ENCODE measurements at places on chromosomes 3 and 15. TPM values are rescaled to one million over a fixed set of nuclear protein-coding genes. Genes with fewer than 3 reads are reported as not detected.

The MEF2A gene
- 68.0 TPM for total RNA-seq

The APOD gene
- 362 TPM for total RNA-seq

The FBXW12 gene
- total RNA-seq, result not detected

DNA sequence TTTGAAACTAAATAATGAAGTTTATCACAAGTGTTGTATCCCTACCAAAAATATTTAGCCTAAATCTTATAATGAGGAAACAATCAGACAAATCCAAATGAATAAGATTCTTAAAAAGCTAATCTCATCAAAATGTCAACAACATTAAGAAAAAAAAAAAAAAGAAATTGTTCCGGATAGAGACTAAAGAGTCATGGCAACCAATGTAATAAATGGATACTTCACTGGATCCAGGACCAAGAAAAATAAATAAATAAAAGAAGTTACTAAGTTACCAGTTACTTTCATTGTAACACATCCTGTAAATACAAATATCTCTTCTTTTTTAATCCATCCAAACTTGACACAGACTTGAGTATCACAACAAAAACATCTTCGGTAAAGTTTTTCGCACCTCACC, 607 bp downstream of the MRPL47 start:
- DNase-seq, result no peak

- no peak for DNase-seq
Observed at GRCh38 chr15:73858062-73858461, 15.3 kb upstream of the TBC1D21 start.

- DNase-seq, result no peak
Observed at GRCh38 chr3:150411976-150412375, 3.9 kb downstream of the TSC22D2 start.

- no peak for DNase-seq
Observed at GRCh38 chr3:106333911-106334618, 465.3 kb upstream of the CBLB start.

DNA sequence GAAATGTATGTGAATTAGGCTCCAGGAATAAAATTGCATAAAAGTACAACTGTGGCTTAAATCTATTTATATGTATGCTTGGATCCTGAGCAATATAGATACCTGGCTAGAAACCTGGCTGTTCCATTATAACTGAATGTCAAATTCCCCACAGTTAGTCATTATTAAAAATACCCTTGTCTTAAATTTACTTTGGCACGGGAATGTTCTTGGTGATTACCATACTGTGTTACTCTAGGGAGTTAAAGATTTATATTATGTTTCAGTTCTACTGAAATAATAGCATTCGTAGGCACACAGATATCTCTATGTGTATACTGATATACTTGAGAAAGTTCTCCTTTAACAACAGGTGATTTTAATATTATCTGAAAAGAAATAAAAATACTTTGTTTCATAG, 394.1 kb downstream of the PTPRG start:
- DNase-seq, result no peak

DNA sequence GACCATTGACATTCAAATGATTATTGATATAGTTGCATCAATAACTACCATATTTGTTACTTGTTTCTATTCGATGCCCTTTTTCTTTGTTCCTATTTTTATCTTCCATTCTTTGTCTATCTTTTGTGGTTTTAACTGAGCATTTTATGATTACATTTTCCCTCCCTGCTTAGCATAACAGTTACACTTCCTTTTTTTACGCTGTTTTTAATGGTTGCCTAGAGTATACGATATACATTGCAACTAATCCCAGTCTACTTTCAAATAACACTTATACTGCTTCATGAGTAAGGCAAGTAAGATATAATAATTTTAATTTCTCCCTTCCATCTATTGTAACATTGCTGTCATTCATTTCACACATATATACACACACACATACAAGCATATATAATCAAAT, 26.3 kb downstream of the COL6A6 start:
- DNase-seq, result no peak

GRCh38 chr3:25027650-25028049, 400.4 kb upstream of the RARB start:
- DNase-seq, result no peak

DNA sequence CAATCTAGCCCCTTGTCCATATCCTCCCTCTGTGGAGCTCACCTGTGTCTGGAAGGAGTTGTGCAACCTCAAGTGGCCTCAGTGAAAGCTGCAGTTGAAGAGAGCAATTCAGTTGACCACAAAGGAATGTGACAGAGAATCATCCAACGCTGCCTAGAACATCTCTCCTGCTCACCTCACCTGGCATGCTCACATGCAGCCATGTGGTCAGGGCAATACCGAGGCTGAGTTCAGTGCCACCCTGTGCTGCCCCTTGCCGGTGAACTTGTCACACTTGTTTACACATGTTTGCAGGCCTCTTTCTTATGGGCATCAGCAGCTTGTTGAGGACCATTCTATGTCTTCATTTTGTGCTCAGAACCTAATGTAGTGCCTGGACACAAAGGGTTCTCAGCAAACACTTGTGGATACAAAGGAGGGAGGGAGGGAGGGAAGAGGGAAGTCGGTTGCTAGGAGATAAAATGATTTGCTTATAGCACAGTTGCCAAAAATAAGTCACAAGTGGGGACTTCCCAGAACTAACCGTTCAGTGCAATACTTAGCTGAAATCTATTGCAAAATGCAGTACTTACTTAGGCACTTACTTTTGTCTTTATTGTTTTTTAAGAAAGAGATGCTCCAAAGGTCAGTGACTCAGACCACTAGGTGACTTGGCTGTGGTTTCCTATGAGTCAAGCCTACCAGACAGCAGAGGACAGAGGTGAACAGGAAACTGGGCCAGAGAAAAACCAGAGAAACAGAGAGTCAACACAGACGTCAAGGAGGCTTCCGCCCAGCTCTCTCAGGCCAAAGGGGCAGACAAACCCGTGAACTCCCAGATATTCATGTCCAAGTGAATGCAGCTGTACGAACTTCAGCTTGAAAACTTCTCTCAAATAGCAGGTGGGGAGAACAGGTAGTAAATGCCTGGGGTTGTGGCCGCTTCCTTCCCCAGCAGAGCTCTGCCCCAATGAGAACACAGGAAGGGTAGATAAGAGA, 227.8 kb upstream of the CTNNB1 start:
- DNase-seq, result no peak

GRCh38 chr3:98884675-98885371, 16.7 kb downstream of the DCBLD2 start:
- no peak for DNase-seq

DNA sequence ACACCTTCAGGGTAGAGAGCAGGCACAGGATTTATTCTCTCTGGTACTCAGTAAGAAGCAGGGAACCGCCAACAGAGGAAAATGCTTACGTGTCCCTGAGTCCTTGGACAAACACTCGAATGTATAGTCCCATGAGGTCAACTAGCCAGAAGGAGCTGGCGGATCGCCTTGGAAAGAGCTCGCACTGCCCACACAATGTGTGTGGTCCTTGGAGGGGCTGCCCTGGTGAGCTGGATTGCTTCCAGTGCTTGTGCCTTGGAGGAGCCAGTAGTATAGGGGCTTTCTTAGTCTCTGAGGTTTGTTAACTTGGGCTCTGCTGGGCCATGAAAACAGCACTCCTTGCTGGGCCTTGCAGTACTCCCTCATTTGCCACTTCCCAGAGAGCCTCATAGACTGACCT, 40.7 kb upstream of the VILL start:
- DNase-seq, result no peak

DNA sequence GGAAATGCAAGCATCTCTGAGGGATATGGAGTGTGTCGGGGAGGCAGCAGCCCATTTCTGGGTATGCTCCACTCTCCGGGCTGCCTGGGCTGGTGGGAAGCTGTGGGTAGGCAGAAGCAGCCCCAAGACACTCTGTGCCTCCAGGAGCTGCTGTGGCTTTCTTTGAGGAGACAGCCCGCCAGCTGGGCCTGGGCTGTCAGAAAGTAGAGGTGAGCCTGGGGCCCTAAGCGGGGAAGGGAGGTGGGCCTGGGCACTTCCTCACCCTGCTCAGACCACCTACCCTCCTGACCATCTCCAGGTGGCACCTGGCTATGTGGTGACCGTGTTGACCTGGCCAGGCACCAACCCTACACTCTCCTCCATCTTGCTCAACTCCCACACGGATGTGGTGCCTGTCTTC, 1.7 kb downstream of the ACY1 start:
- DNase-seq, result no peak

- DNase-seq, result no peak
Observed at GRCh38 chr3:119647843-119648575, 12.4 kb downstream of the POPDC2 start.

DNA sequence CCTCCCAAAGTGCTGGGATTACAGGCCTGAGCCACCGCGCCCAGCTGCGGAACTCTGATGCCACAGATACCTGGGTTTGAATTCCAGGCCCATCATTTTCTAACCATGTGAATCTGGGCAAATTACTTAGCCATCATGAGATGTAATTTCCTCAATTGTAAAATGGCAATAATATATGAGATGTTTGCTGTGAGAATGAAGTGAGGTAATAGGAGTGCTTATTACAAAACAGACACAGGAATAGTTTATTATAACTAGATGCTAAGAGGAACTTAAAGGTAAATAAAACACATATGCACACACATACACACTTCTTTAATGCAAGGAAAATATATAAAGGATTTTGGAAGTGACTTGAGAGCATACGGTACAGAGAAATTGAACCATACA, 64.7 kb upstream of the TNIK start:
- DNase-seq, result no peak

The MYH15 gene
- total RNA-seq, result 0.29 TPM

The PYGO1 gene
- 6.3 TPM for total RNA-seq

The IGDCC3 gene
- not detected for total RNA-seq

The SUSD5 gene
- 0.26 TPM for total RNA-seq

GRCh38 chr3:128077202-128077624, 25.0 kb downstream of the SEC61A1 start:
- DNase-seq, result no peak

DNA sequence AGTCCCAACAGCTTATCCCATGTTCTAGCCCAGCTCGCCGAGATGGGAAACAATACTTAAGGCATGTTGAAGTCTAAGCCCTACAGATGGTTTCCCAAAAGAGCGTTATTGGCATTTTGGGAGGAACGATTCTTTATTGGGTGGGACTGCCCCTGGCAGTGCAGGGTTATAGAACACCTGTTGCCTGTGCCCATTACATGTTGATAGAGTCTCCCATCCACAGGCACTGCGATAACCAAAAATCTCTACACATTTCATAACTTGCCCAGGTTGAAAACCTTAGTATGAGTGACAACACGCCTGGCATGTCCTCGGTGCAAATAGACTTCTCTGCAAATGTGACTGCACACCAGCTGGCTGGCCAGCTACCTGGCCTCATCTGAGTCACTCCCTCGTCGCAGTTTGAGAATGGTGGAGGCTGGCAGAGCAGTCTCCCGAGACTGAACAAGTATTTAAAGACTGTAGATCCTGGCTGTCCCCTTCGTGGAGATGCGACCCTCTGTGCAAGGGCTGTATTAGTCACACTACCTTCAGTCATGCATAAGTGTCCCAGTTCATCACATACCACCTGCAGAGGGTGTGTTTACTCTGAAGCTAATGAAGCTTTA, 18.7 kb downstream of the ZNF80 start:
- DNase-seq, result no peak

DNA sequence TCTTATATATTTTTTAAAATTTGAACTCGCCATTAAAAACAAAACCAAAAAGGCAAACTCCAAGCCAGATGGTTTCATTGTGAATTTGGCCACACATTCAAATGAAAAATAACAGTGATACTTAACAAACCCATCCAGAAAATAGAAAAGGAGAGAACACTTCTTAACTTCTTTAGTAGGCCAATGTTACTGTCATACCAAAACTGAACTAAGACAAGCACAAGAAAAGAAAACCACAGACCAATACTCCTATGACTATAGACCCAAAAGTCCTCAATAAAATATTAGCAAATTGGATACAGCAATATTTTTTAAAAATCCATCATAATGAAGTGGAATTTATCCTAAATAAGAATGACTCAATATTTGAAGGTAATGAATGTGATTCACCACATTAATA, 73.5 kb upstream of the ALDH1A3 start:
- DNase-seq, result no peak

The SAMMSON gene
- total RNA-seq, result not detected

The PLA2G4D gene
- not detected for total RNA-seq

- no peak for DNase-seq
Observed at GRCh38 chr15:50945725-50946124, 37.2 kb downstream of the AP4E1 start.

DNA sequence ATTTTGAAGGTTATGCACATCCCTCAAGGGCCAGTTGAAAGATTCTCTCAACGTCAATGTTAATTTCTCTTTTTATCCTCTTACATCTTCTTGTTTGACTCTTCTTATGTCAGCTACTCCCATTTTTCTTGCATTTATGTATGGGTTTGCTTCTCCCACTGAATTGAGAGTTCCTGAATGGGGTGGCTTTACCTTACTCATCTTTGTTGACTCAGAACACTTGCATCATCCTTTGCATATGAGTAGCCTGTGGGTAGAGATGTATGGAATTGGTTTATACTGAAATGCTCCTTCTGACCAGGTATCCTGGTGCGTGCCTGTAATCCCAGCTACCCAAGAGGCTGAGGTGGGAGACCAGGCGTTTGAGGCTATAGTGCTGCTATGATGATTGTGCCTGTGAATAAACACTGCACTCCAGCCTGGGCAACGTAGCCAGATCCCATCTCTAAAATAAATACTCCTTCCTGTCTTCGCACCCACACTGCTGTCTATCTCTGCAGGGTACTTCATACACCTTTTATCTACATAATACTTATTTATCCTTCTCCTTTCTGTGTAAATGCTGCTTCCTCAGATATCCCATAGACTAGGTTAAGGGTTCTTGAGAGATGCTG, 123.6 kb upstream of the DPH6 start:
- no peak for DNase-seq

GRCh38 chr3:69848113-69848512, 108.8 kb downstream of the MITF start:
- DNase-seq, result no peak

The LMAN1L gene
- not detected for total RNA-seq

DNA sequence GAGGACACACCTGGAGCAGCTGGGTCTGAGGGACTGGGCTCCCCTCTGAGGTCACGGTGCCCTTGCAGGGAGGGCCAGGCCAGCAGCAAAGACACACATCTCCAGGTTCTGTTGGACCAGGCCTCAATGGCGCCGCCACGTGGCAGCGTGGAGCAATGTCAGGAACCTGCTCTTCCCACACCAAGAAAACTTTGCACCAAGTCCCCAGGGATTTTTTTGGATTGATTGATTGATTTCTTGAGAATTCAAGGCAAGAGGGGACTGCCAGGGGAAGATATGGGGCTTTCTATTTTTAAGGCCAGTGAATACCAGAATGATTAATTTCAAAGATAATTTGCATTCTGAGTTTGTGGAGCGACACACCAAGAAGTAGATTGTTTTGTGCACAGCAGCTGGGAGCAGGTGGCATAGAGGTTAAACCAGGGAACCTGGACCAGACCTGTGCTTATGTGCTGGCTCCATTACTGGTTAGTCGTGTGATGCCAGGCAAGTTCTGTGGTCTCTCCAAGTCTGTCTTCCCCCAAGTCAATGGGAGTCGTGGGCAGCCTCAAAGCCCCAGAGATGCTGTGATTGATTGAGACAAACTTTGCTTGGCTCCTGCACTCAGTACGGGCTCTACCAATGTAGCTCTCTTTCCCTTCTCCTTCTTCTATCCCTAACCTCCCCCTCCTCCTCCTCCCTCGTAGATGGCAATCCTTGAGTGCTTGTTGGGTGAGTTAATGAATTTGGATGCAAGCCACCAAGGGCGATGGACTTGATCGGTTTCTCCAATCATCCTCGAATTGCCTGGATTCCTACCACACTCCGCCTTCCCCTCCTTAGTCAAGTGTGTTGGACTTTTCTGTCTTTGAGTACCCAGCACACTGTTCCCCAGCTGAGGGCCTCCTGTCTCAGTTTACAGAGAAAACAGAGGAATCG, 96.2 kb upstream of the TRPM1 start:
- no peak for DNase-seq

The DNAJA4 gene
- 21.4 TPM for total RNA-seq

The SNAP23 gene
- 72.0 TPM for total RNA-seq

All from mesenteric fat pad (tissue), 1 donor.